ENCODE measurements at places on chromosomes 16 and 17.

GRCh38 chr17:77708936-77709335, 249.6 kb upstream of the TNRC6C start:
- no peak for DNase-seq

DNA sequence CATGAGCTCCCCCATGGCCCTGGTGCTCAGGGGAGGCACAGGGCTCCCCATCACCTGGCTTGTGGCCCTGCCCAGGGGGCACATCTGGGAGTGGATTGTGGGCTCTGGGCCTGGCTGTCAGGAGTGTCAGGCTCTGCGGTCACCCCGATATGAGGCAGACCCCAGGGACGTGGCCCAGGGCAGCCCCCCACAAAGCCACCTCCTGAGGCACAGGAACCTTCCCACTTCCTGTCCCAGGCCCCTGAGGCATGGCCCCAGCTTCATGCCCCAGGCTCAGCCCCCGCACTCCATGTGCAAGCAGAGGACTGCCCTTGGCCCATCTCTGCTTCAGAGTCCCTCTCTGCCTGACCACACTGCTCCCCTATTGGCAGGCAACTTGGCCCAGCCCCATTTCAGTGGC, 160.3 kb downstream of the PCTP start:
- no peak for DNase-seq

DNA sequence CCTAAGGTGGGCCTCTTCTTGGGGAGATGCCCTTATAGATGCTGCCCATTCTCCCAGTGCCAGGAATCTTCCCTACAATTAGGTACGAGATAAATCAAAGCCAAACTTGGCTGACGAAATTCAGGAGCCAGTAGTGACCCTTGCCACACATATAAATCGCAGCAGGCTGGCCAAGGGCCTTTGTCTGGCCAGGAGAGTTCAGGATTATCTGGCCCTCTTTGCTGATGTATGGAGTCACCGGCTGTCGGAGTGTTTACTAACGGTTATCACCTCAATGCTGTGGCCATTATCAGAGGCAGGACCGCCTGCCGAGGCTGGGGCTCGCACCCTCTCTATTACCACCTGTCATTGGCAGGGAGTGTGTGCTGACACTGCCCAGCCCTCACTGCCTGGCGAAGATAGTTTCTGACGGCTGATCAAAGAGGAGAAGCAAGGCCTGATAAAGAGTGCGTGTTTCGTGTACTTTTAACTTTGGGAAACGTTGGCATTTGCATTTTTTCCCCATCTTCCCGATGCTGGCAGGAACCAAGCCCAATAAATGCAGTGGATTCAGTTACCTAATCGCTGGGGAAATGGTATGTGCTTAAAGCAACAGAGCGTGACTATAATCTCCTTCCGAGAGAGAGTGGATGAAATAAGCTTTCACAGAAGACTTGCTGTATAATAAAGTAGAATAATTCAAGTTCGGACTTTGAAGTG, 32.8 kb upstream of the TBX2 start:
- no peak for DNase-seq

DNA sequence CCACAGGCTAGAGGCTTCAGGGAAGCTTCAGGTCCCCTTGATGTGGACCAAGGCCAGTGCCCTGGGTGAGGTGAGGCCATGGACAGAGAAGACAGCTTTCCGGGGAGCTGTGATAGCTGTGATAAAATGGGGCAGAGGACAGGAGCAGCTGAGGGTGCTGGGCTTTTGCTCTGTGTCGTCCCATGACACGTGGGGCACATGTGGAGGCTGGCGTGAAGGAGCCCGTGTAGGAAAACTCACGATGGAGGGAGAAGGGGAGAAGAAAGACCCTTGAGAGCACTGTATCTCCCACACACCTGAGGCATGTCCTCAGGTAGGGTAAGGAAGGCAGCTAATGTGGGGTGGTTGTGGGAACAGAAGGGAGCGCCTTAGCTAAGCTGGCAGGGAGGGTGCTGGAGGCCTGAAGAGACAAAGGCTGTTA, 21.3 kb downstream of the B9D1 start:
- DNase-seq = no peak
